ENCODE measurements at places on chromosomes 4 and X.

GRCh38 chr4:127501103-127501502 is 131.7 kb upstream of the INTU start:
- no peak for DNase-seq

GRCh38 chr4:102574317-102574716 is 73.2 kb downstream of the NFKB1 start:
- no peak for DNase-seq

- DNase-seq = peak; percentile 3
These were observed 50.3 kb downstream of the FTHL17 start for GRCh38 chrX:31021537-31021936.

DNA sequence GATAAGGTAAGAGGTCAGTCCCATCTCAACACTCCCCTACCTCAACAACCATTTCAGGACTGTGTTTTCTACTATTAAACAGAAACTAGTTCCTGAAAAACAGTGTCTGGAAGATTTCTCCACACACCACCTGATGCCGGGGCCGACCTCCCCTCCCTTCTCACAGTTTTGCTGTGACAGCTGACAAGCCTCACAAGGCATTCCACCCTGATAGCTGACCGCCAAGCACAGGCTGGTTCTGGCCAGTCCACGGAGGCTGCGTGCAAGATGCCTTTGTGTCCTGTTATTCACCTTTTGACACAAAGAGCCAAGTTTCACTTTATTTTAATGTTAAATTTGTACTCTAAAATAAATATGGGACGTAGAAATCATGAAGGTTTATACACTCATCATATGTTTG is 758.6 kb downstream of the PDHA2 start:
- DNase-seq = no peak

DNA sequence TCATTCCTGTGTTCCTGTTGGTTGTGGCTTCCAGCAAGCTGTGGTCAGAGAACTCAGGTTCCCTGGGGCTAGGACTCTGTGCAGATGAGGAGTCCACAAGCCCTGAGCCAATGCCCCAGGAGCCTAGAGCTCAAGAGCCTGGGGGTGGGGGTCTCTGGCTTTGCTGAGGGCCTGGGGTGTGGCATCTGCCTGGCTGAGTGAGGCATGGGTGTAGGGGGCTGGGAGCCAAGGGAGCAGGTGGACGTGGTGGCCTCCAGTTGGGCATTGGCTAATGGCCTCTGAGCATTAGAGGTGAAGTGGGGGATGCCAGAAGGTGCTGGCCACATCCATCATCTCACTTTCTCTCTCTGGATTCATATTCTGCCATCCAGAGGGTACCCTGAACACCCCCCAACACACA is 5.3 kb upstream of the MAMLD1 start:
- DNase-seq = no peak

GRCh38 chr4:54332542-54332941 is 103.4 kb downstream of the PDGFRA start:
- DNase-seq = no peak

DNA sequence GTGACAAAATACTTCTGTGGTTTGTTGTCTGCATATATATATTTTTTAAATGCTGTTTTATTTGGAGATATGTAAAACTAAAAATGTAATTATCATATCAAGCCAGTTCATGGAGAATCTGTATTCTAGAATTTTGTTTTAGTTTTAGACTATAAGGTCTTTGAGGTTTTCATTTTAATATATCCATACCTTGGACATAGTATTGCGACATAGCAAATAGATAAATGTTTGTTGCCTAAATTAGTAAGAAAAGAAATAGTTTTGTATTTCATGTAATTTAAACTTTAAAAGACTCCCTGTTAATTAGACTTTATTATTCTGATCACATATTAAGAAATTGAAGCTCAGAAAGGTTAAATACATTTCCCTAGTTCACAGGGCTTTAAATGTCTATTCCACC is 472.9 kb downstream of the GBA3 start:
- no peak for DNase-seq

GRCh38 chrX:7409866-7410265 is 261.9 kb upstream of the PUDP start:
- DNase-seq = no peak

- DNase-seq = no peak
These were observed 118.0 kb downstream of the MANBA start for GRCh38 chr4:102642631-102643298.

GRCh38 chrX:78321809-78322208 is 5.6 kb downstream of the CYSLTR1 start:
- DNase-seq = no peak

GRCh38 chr4:186762361-186762760 is 38.7 kb upstream of the FAT1 start:
- no peak for DNase-seq

DNA sequence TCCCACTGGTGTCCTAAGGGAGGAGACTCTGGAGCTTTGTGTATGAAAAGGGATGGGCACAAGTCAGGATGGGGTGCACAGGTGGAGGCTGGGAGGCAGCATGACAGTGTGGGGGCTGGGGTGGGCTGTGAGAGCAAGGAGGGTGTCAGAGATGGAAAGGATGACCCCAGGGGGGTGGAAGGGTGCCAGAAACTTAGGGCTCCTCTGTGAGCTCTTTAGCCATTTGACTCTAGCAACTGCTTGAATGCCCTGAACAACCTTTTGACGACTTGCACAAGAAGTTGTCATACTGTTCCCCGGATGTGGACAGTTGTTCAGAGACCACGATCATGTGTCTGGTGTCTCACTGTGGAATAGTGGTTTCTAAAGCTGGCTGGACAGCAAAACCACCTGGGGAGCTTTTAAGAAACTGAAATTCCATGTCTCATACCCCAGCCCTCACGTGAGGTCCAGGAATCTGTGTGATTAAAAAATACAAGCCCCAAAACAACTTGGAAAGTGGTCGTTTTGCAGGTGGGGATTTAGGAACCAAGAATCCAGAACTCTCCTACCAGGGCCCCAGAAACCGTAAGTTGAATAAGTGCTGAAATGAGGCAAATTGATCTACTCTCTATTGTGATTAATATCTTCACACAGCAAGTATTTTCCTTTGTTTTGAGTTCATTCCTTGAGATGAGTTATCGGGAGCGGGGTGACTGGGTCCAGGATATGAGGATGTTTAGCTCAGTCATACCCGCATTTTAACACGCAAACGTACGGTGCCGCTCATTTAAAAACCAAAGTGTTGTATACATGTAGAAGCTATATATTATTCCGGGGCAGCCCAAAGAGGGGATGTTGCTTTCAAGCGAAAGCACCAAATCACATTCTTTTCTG is 3.4 kb downstream of the RHOH start:
- DNase-seq = no peak

GRCh38 chr4:15912961-15913630 is 25.4 kb downstream of the FGFBP1 start:
- no peak for DNase-seq

GRCh38 chr4:172040766-172041165 is 227.6 kb downstream of the GALNTL6 start:
- no peak for DNase-seq

- no peak for DNase-seq
These were observed 327.6 kb upstream of the MAOA start for GRCh38 chrX:43328358-43328946.

- DNase-seq = no peak
These were observed 417.1 kb upstream of the GALNT7 start for GRCh38 chr4:172751550-172751949.

- DNase-seq = peak; percentile 9
These were observed 1.4 kb downstream of the THOC2 start for GRCh38 chrX:123731258-123731986.

DNA sequence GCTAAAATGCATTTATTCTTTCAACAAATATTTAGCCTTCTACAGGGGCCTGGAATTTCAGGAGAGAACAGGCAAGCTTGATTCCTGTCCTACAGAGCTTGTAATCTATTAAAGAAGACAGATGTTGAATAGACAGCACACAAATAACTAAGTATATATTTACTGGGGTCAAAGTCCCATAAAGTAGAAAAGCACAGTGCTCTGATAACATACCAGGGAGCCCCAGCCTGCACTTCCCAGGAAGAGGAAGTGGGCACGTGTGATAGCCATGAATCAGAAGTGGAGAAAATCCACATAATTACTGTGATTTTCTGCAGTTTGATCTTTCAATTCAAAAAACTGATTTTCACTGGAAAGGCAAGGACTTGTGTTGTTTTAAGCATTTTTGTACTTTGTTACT is 129.1 kb downstream of the EGF start:
- DNase-seq = no peak

DNA sequence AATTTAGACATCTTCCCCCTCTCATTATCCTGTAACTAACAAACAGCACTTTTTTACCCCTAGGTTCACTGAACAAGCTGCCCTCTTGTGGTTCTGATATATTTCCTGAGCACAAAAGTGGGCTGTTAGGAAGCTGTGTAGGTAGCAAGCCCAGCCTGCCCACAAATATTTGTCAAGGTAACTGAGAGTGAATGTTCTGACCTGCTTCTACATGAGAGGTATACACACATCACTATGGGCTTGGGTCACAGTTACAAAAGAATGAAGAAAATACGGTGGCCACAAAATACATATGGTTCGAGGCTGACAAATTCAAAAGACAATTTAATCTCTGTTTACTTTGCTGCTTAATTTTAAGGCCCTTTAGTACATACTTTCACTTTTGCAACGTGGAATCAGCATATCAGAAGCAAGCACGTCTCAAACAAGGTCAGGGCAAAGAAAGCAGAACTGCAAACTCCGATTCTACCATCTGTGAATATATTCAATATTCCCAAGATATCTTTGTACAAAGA is 78.7 kb downstream of the RBM47 start:
- no peak for DNase-seq

DNA sequence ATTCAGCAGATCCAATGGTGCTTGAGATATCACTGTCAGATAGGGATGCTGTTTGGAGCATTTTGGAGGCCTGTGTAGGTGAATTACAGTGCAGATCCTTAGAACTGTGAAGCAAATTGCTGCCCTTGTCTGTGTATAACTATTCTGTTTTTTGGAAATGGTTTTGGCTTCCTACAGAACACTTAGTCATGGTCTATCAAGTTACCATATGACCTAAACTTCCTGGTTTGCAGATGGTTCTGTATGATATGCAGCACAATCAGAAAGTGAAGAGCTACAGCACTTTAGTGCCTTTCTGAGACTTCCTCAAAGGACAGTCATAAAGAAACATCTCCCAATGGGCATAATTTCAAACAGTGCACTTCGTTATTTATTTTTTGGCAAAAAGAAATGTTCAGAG is 688.6 kb downstream of the SH3BGRL start:
- no peak for DNase-seq

DNA sequence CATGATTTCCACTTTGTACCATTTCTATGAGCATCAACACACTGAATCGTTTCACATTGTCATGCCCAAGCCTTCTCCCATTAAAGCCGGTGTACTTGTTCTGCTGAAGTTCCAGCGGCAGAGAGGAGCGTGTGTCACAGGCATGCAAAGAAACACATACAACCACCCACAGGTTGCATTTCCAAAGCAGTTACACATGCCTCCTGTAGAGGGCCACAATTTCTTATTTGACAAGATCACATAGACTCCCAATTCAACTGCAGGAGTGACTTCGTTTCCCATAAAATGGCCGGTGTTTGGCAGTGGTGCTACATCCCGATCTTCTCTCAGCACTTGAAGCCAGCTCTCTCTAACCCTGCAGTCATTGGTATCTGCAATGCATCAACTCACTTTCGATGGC is 992.6 kb downstream of the NLGN4X start:
- peak; percentile 27 for DNase-seq

GRCh38 chr4:159227984-159228383 is 125.1 kb downstream of the RAPGEF2 start:
- no peak for DNase-seq

DNA sequence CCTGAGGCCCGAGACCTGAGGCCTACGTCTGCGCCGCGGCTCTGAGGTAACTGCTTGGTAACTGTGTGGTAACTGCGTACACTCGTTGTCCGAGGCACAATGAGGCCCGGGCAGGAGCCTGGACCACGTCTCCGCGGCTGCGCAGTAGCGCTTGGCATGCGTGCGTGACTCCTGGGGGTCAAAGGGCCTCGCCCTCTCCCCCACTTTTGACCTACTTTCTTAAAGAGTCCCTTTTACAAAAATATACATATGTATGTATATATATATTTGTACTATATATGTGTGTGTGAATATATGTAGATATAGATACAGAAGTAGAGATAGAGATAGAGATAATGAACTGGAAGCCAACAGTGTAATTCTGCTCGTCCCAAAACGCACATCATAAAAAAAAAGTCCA is at the start of gene BEND2:
BEND2 (minus strand) TSS at position 101 of the 400 bp plus-strand sequence. CDS start 136 bp downstream, outside the sequence.
- DNase-seq = no peak

DNA sequence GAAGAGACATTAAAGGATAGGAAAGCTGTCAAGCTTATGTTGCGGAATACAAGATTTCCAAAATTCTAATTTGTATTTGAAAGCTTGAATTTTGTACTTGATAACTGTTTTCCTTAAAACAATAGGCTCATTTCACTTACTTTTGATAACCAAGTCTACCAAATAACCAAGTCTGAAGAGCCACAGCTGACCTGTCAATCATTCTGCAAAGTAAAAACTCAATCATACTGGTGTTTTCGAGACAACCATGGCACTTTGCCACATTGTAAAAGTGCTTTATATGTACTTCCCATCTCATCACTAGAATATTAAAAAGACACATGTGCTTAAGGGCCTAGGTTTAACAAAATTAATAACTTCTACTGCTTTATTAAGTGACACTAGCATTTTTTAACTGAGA is 47.9 kb downstream of the LEF1 start:
- no peak for DNase-seq

DNA sequence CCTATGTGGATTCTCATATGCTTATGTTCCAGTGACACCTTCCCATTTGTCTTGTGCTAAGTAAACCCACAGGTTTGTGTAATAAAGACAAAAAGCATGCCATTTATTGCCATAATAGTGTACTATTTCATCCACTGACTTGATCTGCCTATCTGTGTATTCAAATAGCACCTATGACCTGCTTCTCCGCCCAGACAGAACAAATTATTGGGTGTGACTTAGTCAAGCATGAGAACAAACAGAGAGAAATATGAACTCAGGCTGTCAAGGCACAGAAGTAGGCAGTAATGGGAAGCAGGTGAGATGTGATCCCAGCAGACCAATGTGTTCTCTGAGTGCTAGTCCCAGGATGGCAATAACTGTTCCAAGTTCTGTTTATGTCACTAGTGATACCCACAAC is 25.4 kb downstream of the ELOVL6 start:
- DNase-seq = no peak

GRCh38 chrX:102599951-102600579 is 750 bp downstream of the ARMCX5 start:
- DNase-seq = no peak

DNA sequence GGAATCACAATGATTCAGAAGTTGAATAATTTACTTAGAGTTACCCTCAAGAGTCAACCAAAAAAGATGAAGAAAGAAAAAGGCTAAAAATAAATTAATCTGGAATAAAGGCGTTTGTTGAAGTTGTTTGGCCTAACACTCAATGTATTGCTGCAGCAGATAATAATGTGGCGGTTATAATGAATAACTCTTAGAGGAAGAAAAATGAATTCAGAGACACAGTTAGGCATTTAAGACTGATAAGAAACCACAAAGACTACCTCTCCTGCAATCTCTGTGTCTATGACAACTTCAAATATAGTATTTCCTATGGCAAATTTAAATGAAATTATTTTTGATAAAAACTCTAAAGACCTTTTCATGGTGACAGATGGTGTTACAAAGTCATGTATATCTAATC is 1369.1 kb upstream of the AGA start:
- DNase-seq = no peak

- no peak for DNase-seq
These were observed 31.1 kb downstream of the SYTL4 start for GRCh38 chrX:100700809-100701208.

- no peak for DNase-seq
These were observed 337.9 kb downstream of the CAMK2D start for GRCh38 chr4:113423631-113424030.

- DNase-seq = no peak
These were observed 88.0 kb upstream of the TRIM2 start for GRCh38 chr4:153116291-153116680.
